Activated naive CD8-positive, alpha-beta T cell treated with anti-CD3 and anti-CD28 coated beads, Interleukin-2, amount 50 U/mL, for 16 hours (primary cell): ENCODE measurements at places on chromosomes 6 and 20.

- no peak for DNase-seq
Measured at GRCh38 chr6:90485635-90486277, 101.1 kb downstream of the MAP3K7 start.

DNA sequence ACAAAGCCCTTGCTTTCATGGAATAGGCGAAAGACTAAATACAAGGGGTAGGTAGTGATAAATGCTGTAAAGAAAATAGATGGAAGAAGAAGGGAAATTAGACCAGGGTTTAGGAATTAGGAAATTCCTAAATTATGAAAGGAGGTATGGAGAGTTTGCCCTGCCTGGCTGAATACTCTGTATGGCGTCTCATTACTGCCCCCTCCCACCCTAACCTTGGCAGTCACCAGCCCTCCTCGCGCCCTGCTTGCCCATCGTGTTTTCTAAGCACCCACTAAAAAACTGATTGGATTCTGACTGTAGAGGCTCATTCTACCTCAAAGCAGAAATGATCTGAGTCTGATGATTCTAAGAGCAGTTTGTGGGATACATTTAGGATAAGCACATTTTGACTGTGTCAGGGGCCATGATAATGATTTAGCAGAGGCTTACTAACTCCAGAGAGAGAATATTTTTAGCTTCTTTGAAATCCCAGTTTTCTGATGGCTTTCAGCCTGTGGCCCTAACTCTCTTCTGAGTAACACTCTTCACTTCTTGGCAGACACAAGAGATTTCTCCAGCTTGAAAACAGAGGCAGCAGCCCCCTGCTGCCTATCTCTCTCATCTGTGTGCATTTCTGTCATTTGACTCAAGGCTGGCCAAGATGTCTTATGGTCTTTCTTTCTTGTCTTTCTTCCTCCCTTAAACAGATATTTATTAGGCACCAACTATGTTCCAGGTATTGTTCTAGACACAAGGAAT lies 1.4 kb upstream of the CHD6 start:
- DNase-seq = no peak

DNA sequence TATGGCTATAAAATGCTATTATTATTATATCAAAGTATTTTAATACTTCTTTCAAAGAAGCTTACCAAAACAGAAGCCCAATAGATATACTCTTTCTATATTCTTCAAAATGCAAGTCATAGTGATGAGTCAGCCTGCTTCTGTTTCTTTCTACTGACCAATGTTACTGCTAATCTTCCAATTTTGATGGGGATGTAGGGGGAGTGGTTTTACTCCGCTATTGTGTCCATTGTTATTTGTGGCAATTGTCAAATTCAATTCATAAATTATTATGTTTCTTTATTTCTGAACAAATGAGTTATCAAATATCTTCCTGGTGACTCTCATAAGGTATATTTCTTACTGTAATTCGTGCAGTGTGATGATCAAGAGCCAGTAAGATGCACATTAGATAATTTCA lies 221.5 kb upstream of the DEFB112 start:
- no peak for DNase-seq

GRCh38 chr6:112911959-112912358 lies 564.8 kb downstream of the RFPL4B start:
- no peak for DNase-seq

DNA sequence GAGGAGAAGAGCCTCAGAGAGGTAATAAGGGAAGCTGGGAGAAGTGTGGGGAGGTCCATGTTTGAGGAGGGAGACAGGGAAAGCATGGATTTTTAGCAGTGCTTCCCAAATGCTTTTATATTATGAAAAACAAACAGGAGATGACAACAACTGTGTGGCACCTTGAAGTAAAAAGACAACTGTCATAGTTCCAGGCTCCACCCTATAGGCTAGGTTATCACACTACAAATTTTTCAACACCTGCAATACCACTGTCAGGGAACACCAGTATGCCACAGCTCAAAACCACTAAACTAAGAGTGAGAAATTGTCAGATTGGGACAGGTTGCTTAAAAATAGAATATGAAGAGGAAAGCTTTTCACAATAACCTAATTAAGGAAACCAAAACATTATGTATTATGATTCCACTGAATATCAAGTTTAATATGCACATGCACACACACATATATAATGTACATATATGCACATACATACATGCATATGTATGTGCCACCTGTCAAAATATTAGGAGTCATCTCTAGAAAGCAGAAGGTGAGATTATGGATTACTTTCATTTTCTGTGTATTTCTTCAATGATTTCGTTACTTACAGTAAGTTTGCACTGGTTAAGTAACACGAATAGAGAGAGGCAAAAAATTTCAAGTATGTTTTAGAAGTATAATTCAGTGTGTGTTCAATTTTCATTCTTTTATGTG lies 261.2 kb downstream of the PTPRK start:
- DNase-seq = no peak

DNA sequence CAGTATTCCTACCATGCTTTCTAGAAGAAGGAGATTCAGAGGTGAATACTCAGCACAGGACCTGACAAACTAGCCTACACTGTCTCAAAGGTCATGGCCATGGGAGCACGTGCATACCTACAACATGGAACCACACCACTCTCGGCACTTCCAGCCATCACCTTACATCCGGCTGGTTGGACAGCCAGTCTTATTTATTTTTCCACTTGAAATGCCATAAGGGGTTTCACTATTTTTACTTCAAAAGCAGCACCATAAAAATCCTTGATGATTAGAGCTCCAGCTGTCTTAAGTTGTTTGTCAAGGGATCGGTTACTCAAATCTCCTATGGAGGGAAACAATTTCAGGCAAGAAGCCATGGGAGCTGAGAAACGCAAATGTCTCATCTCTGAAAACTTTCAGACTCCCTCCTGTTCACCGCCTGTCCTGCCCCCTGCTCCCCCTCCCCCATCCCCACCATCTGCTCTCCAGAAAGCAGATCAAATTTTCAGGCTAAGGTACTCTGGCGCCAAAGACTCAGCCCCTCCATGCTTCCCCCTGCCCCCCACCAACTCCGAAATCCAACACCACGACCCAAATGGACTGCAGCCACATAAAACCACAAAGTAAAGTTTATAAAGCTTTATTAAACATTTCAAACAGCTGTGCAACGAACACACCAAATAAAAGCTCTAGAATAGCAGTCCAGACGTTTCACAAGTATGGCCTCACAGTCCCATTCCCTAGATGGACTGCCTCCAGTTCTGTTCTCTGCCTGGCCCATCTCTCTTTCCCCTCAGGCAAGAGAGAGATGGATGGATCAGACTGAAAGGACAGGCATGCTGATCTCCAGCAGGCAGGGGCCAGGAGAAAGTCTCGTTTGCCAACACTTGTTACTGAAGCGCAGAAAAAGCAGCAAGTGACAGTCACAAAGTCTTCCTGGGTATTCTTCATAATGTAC lies 4.0 kb upstream of the NNAT start:
- DNase-seq = no peak

DNA sequence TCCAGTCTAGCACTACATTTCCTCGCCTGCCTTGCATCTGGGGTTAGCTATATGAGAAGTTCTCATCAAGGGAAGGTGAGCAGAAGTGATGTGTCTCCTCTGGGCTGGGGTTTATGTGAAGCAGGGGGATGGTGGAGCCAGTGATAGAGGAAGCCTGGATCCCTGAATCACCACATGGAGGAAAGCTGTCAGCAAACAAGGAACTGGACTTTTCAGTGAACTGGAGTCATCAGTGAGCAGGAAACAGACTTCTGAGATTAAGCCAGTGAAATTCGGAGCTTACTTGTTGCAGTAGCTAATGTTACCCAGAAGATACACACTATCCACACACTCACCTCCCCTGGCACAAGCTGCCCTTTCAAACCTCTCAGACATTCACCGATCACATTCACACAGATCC lies 13.4 kb upstream of the TOX2 start:
- DNase-seq = no peak

GRCh38 chr6:125584468-125584939 lies 164.9 kb upstream of the HEY2 start:
- no peak for DNase-seq

DNA sequence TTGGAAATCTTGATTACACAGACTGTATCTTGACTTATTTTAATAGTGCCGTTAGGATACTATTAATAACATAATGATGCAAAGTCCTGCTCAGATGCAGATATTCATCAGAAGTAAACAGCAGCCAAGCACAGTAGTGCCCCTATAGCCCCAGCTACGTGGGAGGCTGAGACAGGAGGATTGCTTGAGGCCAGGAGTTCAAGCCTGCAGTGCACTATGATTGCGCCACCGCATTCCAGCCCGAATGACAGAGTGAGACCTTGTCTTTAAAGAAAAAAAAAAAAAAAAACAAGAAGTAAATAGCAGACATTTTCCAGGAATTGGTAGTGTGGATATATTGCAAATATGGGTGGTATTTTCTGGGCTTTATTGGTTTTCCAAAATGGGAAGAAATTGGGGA lies 61.8 kb downstream of the TULP4 start:
- DNase-seq = no peak

- DNase-seq = no peak
Measured at GRCh38 chr20:52438326-52438963, 246.9 kb upstream of the ZFP64 start.

DNA sequence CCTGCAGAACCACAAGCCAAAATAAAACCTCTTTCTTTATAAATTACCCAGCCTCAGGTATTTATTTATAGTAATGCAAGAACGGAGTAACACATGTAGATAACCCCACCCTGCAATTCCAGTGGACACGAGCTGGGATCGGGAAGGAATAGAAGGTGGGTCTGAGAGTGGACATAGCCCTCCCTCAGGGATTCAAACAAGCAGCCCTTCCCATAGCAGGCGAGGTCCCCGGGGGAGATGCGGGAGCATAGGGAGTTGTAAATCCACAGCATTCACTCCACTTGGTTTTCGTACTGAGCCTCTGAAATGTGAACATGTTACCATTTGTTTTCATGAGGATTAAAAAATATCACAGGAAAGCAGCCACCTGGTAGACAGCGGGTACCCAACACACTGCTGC lies 312.6 kb downstream of the CDH4 start:
- no peak for DNase-seq

- DNase-seq = no peak
Measured at GRCh38 chr6:155089746-155090145, 94.6 kb downstream of the TIAM2 start.
